K562 (cell line): ENCODE measurements at places on chromosomes 2 and 18.
A peak's percentile ranks its signal among the peaks of the same experiment; 100 is the strongest.

DNA sequence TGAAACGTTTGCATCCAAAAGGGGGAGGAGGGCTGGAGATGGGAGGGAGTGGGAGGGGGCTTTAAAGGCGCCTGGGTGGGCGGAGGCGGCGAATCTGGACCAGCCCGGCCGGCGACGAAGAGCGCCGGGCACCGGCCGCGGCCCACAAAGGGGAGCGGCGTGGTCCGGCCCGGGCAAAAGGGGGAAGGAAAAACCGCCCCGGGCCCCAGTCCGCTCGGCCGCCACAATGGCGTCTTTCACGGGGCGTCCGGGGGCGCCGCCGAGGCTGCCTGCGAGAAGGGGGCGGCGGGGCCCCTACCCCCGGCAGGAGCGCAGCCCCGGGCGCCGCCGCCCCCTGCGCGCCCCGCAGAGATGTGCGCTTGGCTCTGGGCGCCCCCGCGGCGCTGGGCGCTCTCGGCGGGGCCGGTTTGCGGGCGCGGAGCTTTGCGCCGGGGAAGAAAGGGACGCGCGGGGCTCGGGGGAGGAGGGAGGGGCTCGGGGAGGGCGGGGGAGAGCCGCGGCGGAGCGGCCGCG is 108.1 kb upstream of the KCTD1 start:
- no peak for DNase-seq

- no peak for DNase-seq
These were observed 101.2 kb upstream of the ALK start for GRCh38 chr2:30022444-30023071.

DNA sequence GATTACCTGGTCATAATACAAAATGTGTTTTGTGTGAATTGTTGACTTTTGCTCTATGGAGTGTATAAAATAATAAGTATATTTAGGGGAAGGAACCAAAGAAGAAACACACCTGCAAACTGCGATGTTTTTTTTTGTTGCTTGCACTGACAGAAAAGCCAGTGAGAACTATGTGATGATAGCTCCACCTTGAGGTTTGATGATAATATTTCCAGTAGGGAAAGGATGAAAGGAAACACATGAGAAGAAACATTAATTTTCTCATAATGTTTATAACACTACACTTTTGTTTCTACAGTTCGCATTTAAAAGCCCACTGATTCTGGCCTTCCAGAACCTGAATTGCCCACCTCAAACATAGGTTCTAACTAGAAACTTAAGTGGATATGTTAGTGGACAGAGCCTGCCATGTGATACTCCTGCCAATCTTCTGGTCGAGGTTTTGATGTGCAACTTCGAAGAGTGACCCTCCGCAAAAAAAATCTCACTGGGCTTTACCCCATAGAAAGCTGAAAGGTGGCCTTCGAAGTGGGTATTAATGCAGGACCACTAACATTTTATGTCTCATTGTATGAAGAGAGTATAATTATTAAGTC is 476.4 kb upstream of the SPHKAP start:
- DNase-seq: no peak

- no peak for DNase-seq
These were observed 17.1 kb downstream of the PRKD3 start for GRCh38 chr2:37307500-37307899.

GRCh38 chr2:169110916-169111315 is 41.6 kb downstream of the DHRS9 start:
- no peak for DNase-seq

- no peak for DNase-seq
These were observed 120.6 kb downstream of the PTRHD1 start for GRCh38 chr2:24672589-24672988.

- no peak for DNase-seq
These were observed 19.9 kb upstream of the PLEKHH2 start for GRCh38 chr2:43616967-43617680.

DNA sequence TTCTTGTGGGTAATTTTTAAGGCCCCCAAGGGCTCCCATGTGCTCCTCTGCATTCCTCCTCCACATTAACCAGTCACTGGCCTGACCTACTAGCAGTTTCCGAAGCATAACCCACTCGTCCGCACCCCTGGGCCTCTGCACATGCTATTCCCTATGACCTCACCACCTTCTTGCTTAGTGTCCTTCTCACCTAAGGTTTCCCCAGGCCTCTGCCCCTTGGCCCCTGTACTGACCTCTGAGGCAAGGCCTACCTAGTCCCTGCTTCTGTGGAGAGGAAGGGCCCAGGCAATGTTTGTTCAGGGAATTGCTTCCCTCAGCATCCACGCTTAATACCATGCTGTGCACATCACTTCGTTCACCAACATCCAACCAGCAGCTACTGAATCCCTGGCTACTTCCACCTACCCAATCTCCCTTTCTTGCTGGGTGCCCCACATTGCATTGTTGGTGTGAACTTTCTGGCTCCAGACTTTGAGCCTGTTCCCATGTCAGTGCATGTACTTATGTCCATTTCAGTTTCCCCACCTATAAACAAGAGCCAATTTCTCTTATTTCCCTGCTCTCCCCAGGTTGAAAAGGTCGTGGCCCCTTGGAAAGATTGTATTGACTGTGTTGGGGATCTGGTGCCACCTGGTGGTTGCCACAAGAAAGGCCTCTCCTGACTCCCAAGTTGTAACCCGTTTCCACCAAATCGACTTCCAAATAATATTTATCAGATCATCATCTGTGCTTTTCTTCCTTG is 19.2 kb upstream of the TMEM177 start:
- DNase-seq: peak; percentile 59

DNA sequence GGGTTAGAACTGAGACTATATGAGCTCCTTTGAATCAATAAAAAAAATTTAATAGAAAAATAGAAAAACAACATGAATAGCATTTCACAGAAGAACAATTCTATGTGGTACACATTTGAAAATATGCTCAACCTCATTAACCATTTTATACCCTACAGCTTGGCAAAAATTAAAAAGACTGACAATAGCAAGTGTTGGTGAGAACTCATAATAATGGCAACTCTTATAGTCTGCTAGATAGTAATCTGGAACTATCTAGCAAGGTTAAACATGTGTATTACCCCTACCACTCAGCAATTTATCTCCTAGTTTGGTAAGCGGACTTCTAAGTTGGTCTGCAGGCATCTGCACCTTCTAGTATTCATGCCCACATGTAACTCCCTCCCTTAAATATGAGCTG is 67.8 kb downstream of the CYBRD1 start:
- no peak for DNase-seq

GRCh38 chr2:148721991-148722777 is 77.6 kb downstream of the EPC2 start:
- no peak for DNase-seq

- DNase-seq: no peak
These were observed 97.3 kb downstream of the ARL6IP6 start for GRCh38 chr2:152815634-152816257.

DNA sequence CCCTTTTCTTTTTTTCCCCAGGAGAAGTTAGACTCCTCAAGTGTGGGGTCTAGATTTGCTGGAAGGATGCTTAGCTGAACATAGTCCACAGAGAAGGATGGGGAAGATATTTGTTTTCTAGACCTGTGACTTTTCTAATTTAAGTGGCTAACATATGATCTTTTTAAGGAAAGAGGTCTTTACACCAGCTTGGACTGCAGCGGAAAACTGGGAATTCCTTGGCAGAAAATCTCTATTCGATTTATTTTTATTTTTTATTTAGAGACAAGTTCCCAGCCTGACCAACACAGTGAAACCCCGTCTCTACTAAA is 148.4 kb downstream of the MYCN start:
- DNase-seq: no peak

GRCh38 chr18:54100920-54101470 is 123.5 kb downstream of the MBD2 start:
- no peak for DNase-seq

GRCh38 chr2:229869226-229869625 is 52.6 kb downstream of the TRIP12 start:
- no peak for DNase-seq

- no peak for DNase-seq
These were observed 27.8 kb upstream of the COPS8 start for GRCh38 chr2:237057893-237058300.

DNA sequence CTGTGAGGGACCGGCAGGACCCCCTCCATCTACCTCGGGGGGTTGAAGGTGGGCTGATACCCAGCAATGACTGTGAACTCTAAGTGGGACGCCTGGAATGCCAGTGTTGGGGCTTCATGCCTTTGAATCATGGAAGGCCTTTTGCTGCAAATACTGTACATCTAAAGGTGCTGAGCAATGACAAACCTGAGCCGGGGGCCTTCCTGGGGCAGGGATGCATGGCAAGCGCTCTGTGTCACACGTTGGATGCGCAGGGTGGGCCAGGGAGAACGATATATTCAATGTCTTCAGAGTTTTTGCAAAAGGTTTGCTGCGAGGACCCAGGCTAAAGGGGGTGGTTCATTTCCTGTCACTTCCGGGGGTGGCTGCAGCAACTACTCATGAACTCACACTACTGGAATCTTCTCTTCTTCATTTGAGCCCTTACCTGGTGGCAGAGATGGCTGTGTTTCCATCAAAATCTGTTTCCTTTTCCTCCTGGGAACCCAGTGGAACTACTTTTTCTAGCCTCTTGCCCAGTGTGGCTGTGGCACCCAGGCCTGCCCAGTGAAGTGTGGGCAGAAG is 24.1 kb upstream of the INHBB start:
- DNase-seq: no peak

GRCh38 chr2:159926695-159927094 is 128.7 kb upstream of the CD302 start:
- DNase-seq: no peak

GRCh38 chr18:53489266-53489665 is 735.2 kb downstream of the MBD2 start:
- no peak for DNase-seq

GRCh38 chr2:104340162-104340561 is 513.8 kb upstream of the POU3F3 start:
- no peak for DNase-seq

GRCh38 chr2:170582313-170582712 is 132.8 kb upstream of the SP5 start:
- no peak for DNase-seq

- no peak for DNase-seq
These were observed 65.4 kb upstream of the ASAP2 start for GRCh38 chr2:9141091-9141667.

DNA sequence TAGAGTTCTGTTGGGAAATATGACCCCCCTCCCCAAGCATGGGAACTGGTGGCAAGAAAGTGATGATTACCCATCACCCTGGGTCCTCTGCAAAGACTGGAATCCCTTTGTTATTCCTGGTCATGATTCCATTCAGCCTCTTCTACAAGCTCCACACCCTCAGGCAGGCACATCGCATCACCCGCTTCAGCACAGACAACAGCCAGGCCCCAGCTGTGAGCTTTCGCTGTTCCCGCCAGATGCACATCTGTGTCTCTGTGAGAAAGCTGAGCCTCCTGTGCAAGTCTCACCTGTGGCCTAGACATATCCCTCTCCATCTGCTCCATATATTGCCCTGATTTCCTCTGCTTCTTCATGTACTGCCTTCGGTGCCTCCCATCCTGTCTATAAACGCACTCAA is 368.0 kb upstream of the RAB6C start:
- DNase-seq: no peak

DNA sequence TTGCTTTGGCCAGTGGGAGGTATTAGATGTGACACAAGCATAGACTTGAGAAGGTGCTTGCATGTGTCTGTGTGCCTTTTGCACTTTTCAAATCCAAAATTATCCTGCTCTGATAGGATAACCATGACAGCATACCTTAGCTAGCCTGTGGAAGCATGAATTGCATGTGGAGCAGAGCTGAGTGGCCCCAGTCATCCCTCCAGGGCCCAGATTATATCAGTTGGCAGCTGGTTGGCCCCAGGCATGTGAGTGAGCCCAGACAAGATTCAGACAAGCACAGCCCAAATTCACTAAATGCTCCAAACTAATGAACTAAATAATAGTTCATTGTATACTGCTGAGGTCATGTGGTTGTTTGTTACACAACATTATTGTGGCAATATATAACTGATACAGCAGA is 18.8 kb downstream of the TACR1 start:
- DNase-seq: no peak

GRCh38 chr2:105739426-105739825 is 5.3 kb upstream of the NCK2 start:
- no peak for DNase-seq

DNA sequence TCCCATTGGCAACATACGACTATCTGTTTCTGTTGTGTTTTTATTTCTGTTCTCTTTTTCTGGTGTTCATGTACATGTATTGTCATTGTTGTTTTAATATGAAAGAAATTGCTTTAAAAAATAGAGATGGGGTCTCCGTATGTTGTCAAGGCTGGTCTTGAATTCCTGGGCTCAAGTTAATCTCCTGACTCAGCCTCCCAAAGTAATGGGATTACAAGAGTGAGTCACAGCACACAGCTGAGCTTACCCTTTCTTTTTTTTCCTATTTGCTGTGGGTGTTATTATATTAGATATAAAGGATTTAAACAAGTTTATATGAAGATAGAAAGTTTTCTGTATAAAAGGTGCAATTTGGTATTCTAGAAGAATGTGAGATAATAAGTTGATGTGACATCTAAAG is 554.6 kb downstream of the DSC3 start:
- DNase-seq: no peak

- no peak for DNase-seq
These were observed 31.0 kb downstream of the SNORC start for GRCh38 chr2:232900811-232901735.

GRCh38 chr18:74457043-74457724 is at the start of gene DIPK1C:
TSS of gene DIPK1C (minus strand) at chr18:74457308. CDS start at chr18:74457259, 49 bp downstream.
- DNase-seq: no peak

- DNase-seq: no peak
These were observed 16.3 kb downstream of the CAPG start for GRCh38 chr2:85393836-85394235.

- no peak for DNase-seq
These were observed 949.8 kb upstream of the LRATD1 start for GRCh38 chr2:13682540-13683272.

DNA sequence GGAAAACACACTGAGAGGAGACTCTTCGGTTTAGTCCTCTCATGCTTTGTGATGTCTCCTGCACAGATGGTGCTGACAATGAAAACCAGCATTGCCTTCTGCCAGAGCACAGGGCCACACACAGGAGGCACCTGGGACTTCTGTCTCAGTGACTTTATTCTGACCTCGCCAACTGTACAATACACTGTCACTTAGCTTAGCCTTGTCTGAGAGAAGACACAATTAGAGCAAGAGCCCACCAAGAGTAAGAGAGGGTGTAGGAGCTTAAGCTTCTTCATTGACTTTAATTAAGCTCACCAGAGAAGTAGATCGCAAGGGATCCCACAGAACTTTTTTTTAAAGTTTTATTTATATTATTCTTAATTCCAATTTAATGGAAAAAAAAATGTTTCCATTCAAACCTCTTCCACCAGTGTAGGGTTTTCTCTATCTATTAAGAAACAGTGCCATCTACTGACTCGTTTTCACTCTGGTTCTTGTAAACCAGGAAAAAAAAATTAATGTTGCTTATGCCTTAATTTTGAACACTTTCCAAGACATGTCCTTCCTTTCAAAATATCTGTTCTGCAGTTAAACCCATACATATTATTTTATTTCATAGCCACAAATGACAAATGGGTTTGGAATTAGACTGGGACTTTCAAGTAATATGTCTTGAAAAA is 42.4 kb upstream of the DDX18 start:
- no peak for DNase-seq

- peak; percentile 27 for DNase-seq
These were observed 4.1 kb downstream of the ATG4B start for GRCh38 chr2:241641631-241642030.

- no peak for DNase-seq
These were observed 343.7 kb downstream of the SPAG16 start for GRCh38 chr2:213627835-213628460.
